ENCODE measurements at places on chromosomes 3 and 15.

DNA sequence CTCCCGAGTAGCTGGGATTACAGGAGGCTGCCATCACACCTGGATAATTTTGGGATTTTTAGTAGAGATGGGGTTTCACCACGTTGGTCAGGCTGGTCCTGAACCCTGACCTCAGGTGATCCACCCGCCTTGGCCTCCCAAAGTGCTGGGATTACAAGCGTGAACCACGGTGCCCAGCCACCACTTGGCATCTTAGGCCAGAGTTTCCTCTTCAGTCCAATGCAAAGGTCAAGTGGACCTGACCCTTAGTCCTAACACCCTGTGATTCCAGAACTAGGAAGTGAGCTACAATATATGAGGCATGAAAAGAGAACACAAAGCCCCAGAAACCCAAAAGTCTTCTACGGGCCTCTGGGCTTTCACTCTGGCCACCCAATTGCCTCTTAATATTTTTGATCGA is 5.3 kb downstream of the MYLK start:
- no peak for ATAC-seq

- ATAC-seq: no peak
Measured at GRCh38 chr15:47599806-47600205, 117.5 kb upstream of the SEMA6D start.

DNA sequence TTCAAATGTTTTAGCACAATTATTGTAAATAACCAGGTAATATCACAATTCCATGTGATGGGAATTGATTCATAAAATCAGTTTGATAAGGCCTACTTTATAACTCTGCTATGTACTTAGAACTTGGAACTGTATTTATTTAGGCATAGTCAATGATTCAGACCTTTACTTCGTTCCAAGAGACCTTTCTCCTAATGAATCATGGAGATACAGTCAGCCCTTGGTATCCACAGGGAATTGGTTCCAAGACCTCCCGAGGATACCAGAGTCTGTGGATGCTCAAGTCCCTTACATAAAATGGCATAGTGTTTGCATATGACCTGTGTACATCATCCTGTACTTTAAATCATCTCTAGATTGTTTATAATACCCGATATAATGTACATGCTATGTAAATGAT is 60.8 kb upstream of the UMPS start:
- ATAC-seq: no peak

- no peak for ATAC-seq
Measured at GRCh38 chr3:128425142-128425845, 41.4 kb downstream of the DNAJB8 start.

GRCh38 chr3:97968376-97968775 is 3.9 kb downstream of the RIOX2 start:
- no peak for ATAC-seq

GRCh38 chr3:108153451-108153981 is 62.7 kb upstream of the CD47 start:
- no peak for ATAC-seq

GRCh38 chr15:34318277-34319079 is 19.1 kb downstream of the SLC12A6 start:
- peak; percentile 94 for ATAC-seq

DNA sequence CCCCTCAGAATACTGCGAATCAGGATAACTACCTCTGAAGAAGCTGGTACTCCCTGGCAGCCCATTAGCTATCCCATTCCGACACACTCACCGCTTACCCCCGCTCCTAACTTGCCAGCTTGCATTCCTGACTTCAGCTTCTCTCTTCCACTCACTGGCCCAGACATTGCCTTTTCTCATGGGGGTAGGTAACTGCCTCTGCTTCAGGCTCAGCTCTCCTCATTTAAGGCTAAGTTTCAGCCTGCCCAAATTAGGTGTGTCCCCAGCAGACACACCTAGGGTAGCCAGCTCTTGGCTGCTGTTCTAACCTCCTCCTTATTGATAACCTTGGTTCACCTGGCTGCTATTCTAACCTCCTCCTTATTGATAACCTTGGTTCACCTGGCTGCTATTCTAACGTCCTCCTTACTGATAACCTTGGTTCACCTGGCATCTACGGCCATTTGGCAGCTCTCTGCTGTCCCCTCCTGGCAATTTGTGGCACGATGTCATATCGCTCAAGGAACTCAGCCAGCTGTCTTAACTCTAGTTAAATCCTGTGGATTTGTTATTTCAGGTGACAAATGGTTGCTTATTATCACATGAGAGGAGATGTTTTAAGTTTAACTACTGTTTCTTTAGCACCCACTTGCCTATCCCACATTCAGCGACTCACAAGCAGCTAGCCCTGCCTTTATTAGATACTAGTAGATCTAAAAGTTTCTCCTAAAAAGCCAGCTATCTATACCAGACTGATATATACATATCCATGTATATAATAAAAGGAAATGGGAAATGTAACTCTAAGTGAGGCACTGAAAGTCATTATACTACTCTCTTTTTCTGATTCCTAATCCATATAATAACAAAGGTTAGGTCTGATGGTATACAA is 106.5 kb upstream of the ACP3 start:
- no peak for ATAC-seq

DNA sequence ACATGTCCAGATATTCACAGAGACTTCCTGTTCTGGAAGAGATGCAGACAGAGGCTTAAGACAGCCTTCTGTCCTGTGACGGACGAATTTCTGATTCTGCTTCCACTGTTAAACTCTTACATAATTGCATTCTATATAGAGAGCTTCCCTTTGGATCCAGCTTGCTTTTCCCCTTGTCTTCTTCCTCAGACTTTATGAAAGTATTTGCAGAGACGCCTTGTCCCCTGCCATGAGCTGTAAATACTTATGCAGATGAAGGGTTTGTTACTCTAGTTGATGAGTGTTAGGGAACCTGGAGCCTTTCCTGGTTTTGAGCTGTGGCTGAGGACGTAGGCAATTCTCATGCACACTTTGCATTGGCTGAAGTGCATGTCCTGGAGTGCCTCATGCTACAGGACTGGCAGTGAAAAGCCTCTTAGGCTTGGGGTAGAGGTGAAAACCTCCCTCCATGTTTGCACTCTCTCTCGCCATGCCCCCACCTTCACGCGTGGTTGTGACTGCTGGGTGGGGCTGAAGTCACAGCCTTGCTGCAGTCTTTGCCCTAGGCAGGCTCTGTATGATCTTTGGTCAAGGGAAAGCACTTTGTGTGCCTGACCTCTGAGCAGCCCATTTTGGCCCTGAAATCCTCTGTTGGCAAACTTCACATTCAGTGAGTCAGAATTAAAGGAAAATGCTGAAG is 286.6 kb downstream of the PTPRG start:
- ATAC-seq: peak; percentile 80

- ATAC-seq: no peak
Measured at GRCh38 chr15:34625007-34625406, 41.6 kb upstream of the GOLGA8B start.

DNA sequence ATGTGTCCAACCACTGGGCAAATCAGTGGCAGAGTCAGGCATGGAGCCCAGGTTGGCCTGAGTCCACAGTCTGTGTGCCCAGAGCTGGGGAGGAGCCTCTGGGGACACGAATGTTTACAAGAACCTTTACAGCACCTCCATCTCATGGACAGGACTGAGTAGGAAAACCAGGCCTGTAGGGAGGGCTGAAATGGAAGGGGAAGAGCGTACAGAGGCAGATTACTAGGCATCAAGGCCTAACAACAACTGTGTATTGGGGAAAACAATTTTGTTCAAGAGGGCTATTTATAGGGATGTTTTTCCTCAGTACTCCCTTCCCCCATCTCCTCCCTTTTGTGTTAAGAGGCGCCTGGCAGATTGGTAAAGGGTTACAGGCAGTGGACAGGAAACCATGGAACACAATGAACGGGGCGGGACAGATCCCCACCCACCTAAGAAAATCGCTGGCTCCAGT is 15.1 kb upstream of the ARHGAP31 start:
- ATAC-seq: peak; percentile 79

DNA sequence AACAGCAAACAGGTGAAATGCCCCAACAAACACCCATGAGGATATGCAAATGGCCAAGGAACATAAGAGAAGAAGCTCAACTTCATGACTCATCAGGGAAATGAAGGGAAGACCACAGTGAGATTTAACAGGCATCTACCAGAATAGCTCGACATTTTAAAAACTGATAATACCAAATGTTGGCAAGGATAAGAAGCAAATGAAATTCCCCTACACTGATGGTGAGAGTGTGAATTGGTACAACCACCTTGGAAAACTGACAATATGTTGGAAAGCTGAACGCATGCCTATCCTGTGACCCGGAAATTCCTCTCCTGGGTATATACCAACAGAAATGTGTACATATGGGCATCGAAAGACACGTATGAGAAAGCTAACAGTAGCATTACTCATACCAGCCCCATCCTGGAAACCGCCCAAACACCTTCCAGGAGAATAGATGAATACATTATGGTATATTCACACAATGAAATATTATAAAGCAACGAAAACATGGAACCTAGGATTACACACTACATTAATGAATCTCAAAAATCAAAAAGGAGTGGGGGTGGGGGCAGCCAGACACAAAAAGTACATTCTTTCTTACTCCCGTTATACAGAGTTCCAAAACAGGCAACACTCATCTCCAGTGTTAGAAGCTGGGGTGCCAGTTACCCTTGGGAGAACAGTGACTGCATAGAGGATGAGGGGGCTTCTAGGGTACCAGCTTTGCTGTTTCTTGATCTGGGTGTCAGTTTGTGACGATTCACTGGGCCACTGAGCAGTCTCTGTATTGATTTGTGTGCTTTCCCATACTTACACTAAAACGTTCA is 16.9 kb downstream of the RFTN1 start:
- ATAC-seq: no peak

DNA sequence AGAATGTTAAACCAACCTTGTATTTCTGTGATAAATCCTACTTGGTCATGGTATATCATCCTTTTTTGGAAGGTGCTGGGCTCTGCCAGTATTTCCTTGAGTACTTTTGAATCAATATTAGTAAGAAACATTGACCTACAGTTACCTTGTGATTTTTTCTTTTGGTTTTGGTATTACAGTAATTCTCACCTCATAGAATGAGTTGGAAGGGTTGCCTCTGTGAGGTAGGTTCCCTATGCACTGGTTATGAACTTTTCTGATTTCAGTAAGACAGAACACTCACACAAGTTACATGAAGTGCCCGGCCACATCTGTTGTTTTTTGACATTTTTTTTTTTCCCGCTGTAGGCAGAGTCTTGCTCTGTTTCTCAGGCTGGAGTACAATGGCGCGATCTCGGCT is 20.0 kb downstream of the PCCB start:
- ATAC-seq: no peak

GRCh38 chr3:5022966-5023776 is 43.9 kb downstream of the BHLHE40 start:
- peak; percentile 66 for ATAC-seq

GRCh38 chr3:179236669-179237301 is 14.1 kb downstream of the KCNMB3 start:
- no peak for ATAC-seq

GRCh38 chr3:72848703-72849081 is 447 bp upstream of the SHQ1 start:
- ATAC-seq: no peak

DNA sequence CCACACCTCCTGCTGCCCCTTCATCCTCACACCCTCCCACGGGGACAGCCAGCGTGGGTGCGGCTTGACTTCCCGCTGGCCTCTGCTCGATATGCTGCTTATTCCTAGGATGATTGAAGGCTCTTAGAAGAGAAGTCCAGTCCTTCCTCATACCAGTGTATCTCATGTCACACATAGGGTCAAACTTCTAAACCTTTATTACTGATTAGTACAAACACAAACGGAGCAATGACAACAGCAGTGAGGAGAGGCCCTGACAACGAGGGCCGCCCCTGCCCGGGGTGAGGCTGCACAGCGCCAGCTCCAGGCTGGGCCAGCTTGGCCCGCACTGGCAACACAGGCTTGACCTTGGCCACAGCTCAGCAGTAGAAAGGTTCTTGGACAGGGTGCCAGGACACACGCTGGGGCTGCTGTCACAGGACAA is 3.7 kb downstream of the CIB1 start:
- no peak for ATAC-seq

GRCh38 chr3:20984594-20985205 is 766.3 kb downstream of the ZNF385D start:
- ATAC-seq: no peak

GRCh38 chr3:56086355-56086754 is 381.9 kb downstream of the ERC2 start:
- no peak for ATAC-seq

DNA sequence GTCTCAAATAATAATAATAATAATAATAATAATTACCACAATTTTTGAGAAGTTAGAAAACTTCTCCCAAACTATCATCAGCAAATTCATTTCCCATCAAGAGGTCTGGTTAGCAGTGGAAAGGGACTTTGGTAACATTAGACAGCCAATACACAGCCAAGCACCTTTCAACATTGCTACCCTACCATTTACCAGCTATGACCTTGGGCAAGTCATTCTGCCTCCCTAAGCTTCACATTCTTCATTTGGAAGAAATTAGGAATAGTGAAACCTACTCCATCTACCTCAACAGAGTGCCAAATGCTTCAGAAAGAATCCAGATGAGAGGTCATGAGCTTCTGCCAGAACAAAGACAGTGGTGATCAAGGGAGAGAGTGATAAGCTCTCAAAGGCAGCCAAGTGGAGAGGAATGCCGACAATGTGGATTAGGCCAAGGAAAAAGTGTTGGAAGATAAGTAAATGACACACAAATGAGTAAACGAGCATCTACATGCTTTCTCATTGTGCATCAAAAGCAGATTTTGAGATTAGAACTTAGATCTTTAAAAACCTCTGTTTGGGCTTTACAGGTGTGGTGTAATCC is 42.9 kb upstream of the LPP start:
- no peak for ATAC-seq

- no peak for ATAC-seq
Measured at GRCh38 chr15:31005660-31006059, 14.2 kb upstream of the MTMR10 start.

GRCh38 chr15:65311760-65312159 is 7.3 kb downstream of the RNU5B-1 start:
- ATAC-seq: no peak

GRCh38 chr15:33190539-33190938 is 4.0 kb downstream of the FMN1 start:
- no peak for ATAC-seq

- ATAC-seq: no peak
Measured at GRCh38 chr15:70720228-70721016, 42.9 kb downstream of the UACA start.

DNA sequence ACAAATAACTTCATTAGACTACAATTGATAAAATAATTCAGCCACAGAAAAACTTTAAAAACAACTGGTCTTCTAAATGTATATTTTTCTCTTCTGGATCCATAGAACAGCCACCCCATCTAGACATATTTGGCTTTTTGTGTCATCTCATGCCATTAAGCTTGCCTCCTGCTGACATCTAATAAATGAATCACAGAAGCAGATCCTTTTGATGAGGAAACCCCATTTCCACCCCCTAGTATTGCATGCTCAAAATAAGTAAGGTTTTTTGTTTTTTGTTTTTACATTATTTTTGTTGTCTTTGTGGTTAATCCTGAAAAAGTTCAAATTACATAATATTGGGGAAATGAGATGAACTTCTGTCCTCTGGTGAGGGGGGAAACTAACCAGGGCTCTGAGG is 94.8 kb downstream of the DUT start:
- ATAC-seq: no peak

- peak; percentile 76 for ATAC-seq
Measured at GRCh38 chr15:90165659-90166489, 35.3 kb upstream of the SEMA4B start.

- no peak for ATAC-seq
Measured at GRCh38 chr3:112633757-112634156, 7.2 kb downstream of the CCDC80 start.

GRCh38 chr3:157104928-157105652 is 54.9 kb downstream of the CCNL1 start:
- no peak for ATAC-seq

GRCh38 chr15:68797599-68798345 is 22.9 kb downstream of the ANP32A start:
- no peak for ATAC-seq

All from gastroesophageal sphincter (tissue), 4 donors.